ENCODE measurements at places on chromosomes 5 and 9.

GRCh38 chr5:66306844-66307315 is 162.8 kb downstream of the SREK1 start:
- DNase-seq = no peak

- DNase-seq = no peak
Measured at GRCh38 chr5:164302533-164303235, 797.3 kb downstream of the MAT2B start.

- no peak for DNase-seq
Measured at GRCh38 chr5:107652408-107652807, 18.3 kb downstream of the EFNA5 start.

- DNase-seq = no peak
Measured at GRCh38 chr9:133636902-133637301, 739 bp downstream of the DBH start.

- no peak for DNase-seq
Measured at GRCh38 chr9:5939530-5939929, 48.8 kb downstream of the MLANA start.

GRCh38 chr5:103463261-103463660 is 99.3 kb downstream of the NUDT12 start:
- DNase-seq = no peak

GRCh38 chr9:128383791-128384190 is 12.6 kb downstream of the URM1 start:
- DNase-seq = no peak

- no peak for DNase-seq
Measured at GRCh38 chr5:139901986-139902385, 106.4 kb downstream of the PSD2 start.

GRCh38 chr5:156647034-156647451 is 203.1 kb upstream of the PPP1R2B start:
- DNase-seq = no peak

- DNase-seq = no peak
Measured at GRCh38 chr5:137902408-137903133, 13.3 kb downstream of the PKD2L2 start.

- DNase-seq = no peak
Measured at GRCh38 chr5:59174248-59174844, 591.5 kb downstream of the RAB3C start.

GRCh38 chr5:141493500-141494422 is 4.9 kb downstream of the PCDHGC5 start:
- no peak for DNase-seq

- no peak for DNase-seq
Measured at GRCh38 chr9:120360046-120360445, 219.9 kb downstream of the CDK5RAP2 start.

DNA sequence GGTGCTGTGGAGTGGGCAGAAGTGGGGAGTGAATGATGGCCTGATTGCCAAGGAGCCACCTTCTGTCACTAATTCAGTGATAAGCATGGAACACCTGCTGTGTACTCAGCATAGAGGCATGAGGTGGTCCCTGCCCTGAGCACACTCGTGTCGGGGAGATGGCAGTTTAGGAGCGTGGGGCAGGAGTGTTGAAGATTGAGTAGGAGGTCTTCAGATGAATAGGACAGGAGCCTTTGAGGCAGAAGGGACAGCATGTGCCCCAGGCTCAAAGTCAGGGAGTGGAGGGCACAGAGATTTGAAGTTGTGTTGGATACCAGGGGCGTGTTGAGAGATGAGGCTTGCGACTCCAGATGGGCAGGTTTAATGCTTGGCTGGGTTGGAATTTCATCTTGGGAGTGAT is 55.0 kb downstream of the ZNF618 start:
- DNase-seq = no peak

DNA sequence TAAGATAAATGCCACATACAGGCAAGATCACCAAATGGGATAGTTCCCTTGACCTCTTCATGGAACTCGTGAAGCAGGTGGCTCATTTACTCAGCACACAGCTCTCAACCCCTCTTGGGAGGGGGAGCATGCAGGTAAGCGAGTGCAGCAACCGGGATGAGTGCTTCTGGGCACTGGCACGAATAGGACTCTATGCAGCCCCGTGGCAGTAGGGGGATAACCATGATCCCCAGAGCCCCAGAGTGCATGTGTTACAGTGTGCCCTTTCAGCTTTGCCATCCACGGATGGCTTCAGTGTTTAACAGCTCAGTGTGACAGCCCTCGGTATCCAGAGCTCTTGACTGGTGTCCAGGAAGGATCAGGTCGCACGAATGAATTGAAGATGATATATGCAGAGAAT is 1187.1 kb downstream of the CDH9 start:
- DNase-seq = no peak

- DNase-seq = no peak
Measured at GRCh38 chr5:7016999-7017747, 303.9 kb downstream of the TENT4A start.

- no peak for DNase-seq
Measured at GRCh38 chr5:758698-759053, 25.9 kb downstream of the ZDHHC11B start.

GRCh38 chr5:5551499-5551898 is 129.0 kb downstream of the ICE1 start:
- DNase-seq = no peak

GRCh38 chr9:128226412-128226801 is 23.2 kb downstream of the DNM1 start:
- DNase-seq = no peak

- no peak for DNase-seq
Measured at GRCh38 chr5:126645132-126645531, 44.4 kb downstream of the PHAX start.

GRCh38 chr9:109297899-109298298 is 23.0 kb downstream of the EPB41L4B start:
- DNase-seq = no peak

Data from stimulated activated CD4-positive, alpha-beta T cell treated with anti-CD3 and anti-CD28 coated beads, TNF-alpha, amount 100 ng/mL, for 24 hours (primary cell).